NCI-H510A treated with DMSO at 0.1 percent for 48 hours (cell line): ENCODE measurements at places on chromosomes 7 and 10.

GRCh38 chr10:88073682-88074081 is 210.3 kb downstream of the PTEN start:
- DNase-seq = no peak

DNA sequence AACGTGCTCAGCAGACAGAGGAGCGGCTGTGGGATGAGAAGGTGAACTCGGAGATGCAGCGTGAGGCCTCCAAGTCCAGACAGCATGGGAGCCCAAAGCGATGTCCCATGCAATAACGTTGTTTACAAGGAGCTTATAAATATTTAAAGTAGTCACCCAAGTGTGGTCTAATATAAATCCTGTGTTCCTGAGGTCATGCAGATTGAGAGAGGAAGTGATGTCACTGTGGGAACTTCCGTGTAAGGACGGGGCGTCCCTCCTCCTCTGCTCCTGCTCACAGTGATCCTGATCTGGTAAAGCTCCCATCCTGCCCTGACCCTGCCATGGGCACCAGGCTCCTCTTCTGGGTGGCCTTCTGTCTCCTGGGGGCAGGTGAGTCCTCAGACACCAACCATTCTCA is 94.7 kb upstream of the PRSS58 start:
- DNase-seq = no peak

GRCh38 chr7:87512906-87513305 is 37.4 kb upstream of the ABCB4 start:
- DNase-seq = no peak

GRCh38 chr7:77524731-77525130 is 12.4 kb upstream of the PTPN12 start:
- no peak for DNase-seq

GRCh38 chr7:39664057-39664456 is 40.7 kb downstream of the RALA start:
- no peak for DNase-seq

- no peak for DNase-seq
Measured at GRCh38 chr7:73738220-73738611, 386 bp downstream of the ABHD11 start.

GRCh38 chr7:120442838-120443237 is 169.9 kb downstream of the KCND2 start:
- DNase-seq = no peak

- peak; percentile 14 for DNase-seq
Measured at GRCh38 chr7:30475580-30475979, 3.0 kb downstream of the NOD1 start.
